ENCODE measurements at places on chromosomes 12 and 14.

GRCh38 chr12:117311-117710, 50.7 kb downstream of the IQSEC3 start:
- no peak overlapping the region for H3K27ac ChIP-seq
- no peak for DNase-seq
- H3K4me1 ChIP-seq: no peaks in the 10 kb centered on the region
- H3K36me3 ChIP-seq: no peaks in the 10 kb centered on the region

- no peaks in the 10 kb centered on the region for H3K4me1 ChIP-seq
- no peaks in the 10 kb centered on the region for H3K27me3 ChIP-seq
Observed at GRCh38 chr14:58765843-58766242, 128.1 kb downstream of the DACT1 start.

- H3K4me3 ChIP-seq: no peak overlapping the region
- H3K27ac ChIP-seq: no peak overlapping the region
- H3K36me3 ChIP-seq: no peaks in the 10 kb centered on the region
- no peak for DNase-seq
- H3K27me3 ChIP-seq: no peaks in the 10 kb centered on the region
Observed at GRCh38 chr14:31529053-31529452, 32.2 kb upstream of the NUBPL start.

- H3K27ac ChIP-seq: no peak overlapping the region
- H3K4me1 ChIP-seq: peaks cover 4% of the 10 kb centered on the region
- H3K27me3 ChIP-seq: no peaks in the 10 kb centered on the region
Observed at GRCh38 chr14:92022036-92022435, 17.8 kb downstream of the TRIP11 start.

DNA sequence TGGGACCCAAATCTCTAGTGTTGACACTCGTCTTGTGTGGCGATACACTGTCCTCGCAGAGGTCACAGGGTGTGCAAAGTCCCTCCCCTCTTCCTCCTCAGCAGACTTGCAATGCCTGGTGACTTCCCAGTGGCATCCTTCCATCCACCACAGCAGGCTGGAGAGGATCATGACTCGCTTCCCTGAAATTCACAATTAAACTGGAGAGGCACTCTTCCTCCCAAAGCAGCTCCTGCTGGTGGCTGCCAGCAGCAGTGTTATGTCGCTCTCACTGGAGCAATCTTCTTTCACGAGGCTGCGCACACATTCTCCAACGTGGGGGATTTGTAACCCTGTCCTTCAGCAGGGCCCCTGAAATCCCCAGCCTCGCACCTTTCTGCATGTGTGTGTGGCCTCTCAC, 145.2 kb upstream of the TMCC3 start:
- no peaks in the 10 kb centered on the region for H3K36me3 ChIP-seq
- no peak overlapping the region for H3K4me3 ChIP-seq
- H3K27me3 ChIP-seq: no peaks in the 10 kb centered on the region
- DNase-seq: no peak

- H3K4me3 ChIP-seq: no peak overlapping the region
- DNase-seq: no peak
- no peaks in the 10 kb centered on the region for H3K36me3 ChIP-seq
- H3K27ac ChIP-seq: no peak overlapping the region
Observed at GRCh38 chr12:64571411-64571810, 38.9 kb upstream of the RASSF3 start.

DNA sequence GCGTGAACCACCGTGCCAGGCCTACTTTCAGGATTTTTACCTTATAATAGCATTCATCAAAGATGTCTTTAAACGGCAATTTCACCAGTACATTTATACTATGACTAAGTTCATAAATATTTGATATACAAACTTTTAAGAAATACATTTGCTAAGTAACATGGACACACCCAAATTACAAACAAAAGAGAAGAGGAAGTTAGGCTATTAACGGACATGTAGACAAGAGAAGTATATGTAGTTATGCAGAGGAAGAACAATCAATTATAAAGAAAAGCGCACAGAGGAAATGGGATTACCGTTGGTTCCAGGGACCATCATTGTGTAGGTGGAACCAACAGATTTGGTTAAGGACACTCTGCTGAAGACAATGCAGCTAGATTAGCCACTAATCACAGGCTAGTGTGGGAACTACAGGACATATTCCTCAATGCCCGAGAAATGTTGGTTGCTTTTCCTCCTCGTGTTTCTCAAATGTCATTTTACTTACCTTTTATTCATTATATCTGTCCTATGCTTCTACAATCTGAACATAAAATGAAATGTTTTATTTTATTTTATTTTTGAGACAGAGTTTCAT, 24.0 kb upstream of the PKP2 start:
- no peaks in the 10 kb centered on the region for H3K4me1 ChIP-seq
- H3K27ac ChIP-seq: no peak overlapping the region
- no peak for DNase-seq
- peaks cover 2% of the 10 kb centered on the region for H3K27me3 ChIP-seq
- no peak overlapping the region for H3K4me3 ChIP-seq
